Osteocyte (in vitro differentiated cells): ENCODE measurements at places on chromosomes 11 and 22. TPM values are rescaled to one million over a fixed set of nuclear protein-coding genes. Genes with fewer than 3 reads are reported as not detected.

- no peak for DNase-seq
- no peaks in the 10 kb centered on the region for H3K36me3 ChIP-seq
Measured at GRCh38 chr11:128565881-128566280, 21.5 kb downstream of the ETS1 start.

DNA sequence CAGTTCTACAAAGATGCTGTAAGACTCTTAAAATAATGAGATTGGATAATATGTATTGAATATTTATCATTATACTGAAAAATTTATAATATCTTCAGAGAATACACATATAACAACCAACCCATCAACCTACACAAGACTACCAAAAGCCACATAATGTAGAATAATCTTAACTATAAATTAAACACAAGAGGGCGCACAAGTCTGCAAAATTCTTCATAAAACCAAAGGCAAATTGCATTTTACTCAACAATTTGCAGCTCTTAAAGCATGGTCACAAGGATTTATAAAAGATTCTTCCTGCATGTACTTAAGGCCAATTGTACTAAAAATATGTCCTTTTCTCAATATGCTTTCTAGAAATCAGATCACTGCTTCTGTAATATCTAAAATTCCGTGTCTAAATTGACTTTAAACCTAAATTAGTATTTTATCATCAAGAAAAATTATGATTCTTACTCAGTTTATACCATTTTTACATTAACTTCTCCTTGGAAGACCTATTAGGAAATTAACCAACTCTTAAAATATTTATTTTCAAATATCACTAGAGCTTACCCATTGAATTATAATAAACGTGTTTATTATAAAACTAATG is 79.0 kb downstream of the TTC28 start:
- H3K27me3 ChIP-seq = no peaks in the 10 kb centered on the region
- no peak for DNase-seq
- peaks cover 14% of the 10 kb centered on the region for H3K4me1 ChIP-seq
- H3K27ac ChIP-seq = no peak overlapping the region
- no peaks in the 10 kb centered on the region for H3K36me3 ChIP-seq

- H3K27me3 ChIP-seq = peaks cover 3% of the 10 kb centered on the region
- no peak overlapping the region for H3K4me3 ChIP-seq
- no peaks in the 10 kb centered on the region for H3K36me3 ChIP-seq
- H3K4me1 ChIP-seq = no peaks in the 10 kb centered on the region
Measured at GRCh38 chr11:2428322-2428795, 16.0 kb downstream of the TRPM5 start.

GRCh38 chr11:58394195-58394594 is 12.5 kb downstream of the OR5B3 start:
- H3K27ac ChIP-seq = peak overlapping the region; percentile 52
- no peaks in the 10 kb centered on the region for H3K36me3 ChIP-seq
- no peaks in the 10 kb centered on the region for H3K27me3 ChIP-seq
- no peak for DNase-seq

- H3K4me3 ChIP-seq = no peak overlapping the region
- peaks cover 9% of the 10 kb centered on the region for H3K4me1 ChIP-seq
- peaks cover 2% of the 10 kb centered on the region for H3K36me3 ChIP-seq
- H3K27ac ChIP-seq = no peak overlapping the region
- DNase-seq = no peak
- peaks cover 17% of the 10 kb centered on the region for H3K27me3 ChIP-seq
Measured at GRCh38 chr11:34397120-34397519, 39.3 kb upstream of the ABTB2 start.

MFNG gene
- 1.5 and 2.3 TPM in 2 replicates for total RNA-seq
